ENCODE measurements at places on chromosomes 12 and 14.

DNA sequence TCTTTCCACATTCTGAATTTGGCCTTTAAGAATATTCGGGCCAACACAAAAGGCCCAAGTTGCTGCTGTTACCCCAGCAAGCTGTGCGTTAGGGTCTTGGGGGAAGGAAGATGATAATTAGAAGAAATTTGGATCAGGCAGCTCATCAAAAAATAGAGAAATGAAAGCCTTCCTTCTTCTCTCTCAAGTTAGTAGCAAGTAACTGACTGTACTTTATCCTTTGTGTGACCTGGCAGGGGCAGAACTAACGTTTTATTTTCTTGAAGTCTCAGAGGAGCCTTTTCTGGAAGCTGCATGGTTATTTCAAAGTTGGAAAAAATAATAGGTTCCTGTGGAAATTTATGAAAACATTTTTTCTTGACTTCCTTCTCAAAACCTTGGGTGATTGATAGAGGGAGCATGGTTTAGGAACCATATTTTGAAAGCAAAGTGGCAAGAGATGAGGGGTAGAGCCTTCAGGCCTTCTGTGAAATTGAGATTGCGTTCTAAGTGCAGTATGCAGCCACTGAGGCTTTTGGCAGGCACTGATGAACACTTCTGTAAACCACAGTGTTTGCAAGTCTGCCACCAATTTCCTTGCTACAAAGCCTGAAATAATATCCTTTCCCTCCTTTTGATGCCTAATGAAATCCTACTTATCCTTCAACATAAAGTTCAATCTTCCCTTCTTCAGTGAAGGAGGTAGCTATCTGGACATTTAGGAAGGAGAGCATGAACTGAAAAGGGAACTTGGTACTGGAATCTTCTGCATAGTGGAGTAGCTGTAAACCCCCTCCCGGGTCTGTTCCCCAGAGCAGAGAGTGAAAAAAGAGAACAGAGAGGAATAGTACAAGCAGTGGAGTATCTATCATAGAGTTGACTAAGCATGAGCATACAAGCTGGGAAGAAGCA, 123.2 kb downstream of the FGD4 start:
- DNase-seq = no peak

- DNase-seq = no peak
Observed at GRCh38 chr12:2833327-2833726, 1.5 kb downstream of the NRIP2 start.

GRCh38 chr12:93676408-93677194, 574 bp upstream of the CRADD start:
- DNase-seq = no peak

DNA sequence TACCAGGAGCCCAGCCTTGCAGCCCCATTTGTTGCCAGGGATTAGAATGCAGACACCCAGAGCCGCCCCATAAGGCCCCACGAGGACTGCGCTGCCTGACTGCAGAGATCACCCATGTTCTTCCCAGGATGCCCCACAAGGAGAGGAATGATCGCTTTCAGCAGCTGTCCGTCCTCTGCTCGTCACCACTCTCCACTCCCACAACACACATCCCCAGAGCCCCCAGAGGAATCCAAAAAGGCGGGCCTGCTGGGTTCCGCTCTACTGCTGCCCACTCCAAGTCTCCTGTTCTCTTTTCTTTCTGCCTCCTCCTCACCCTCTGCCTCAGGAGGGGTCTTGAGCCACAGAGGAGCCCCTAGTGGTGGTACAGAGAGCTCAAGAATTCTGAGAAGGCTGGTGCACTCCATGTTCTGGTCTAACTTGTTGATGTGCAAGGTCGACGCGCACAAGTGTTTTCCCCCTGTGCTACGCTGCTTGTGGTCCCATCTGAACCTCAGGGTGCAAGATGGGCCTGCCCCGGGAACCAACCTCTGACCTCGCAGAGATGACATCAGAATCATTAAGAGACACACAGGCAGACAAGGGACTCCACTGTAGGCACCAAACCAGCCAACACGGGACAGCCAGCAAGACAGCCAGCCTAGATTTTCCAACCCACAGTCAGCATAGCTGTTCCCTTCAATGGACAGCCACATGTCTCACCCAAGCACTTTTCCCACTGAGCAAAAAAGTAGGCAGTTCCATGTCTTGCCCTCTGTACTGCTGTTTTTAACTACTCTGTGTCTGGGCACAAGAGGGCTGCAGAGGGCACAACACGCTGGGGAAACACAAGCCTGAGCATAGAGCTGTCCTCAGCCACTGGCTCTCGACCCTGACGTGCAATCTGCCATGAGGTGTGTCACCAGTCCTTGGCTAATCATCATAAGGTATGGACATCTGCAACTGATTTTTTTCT, 29.9 kb downstream of the PXN start:
- no peak for DNase-seq

DNA sequence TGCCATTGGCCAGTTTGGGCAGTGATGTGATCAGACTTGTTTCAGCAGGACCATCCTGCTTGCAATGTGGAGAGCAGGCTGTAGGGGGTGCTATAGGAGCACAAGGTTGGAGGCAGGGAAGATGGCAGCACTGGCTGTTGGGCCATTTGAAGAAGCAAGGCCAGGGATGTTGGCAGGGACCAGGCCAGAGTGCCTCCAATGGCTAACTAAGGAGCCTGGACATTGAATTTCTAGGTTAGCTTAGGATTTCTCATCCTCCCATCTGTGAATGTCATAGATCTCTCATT, 23.5 kb downstream of the FGF23 start:
- DNase-seq = no peak

DNA sequence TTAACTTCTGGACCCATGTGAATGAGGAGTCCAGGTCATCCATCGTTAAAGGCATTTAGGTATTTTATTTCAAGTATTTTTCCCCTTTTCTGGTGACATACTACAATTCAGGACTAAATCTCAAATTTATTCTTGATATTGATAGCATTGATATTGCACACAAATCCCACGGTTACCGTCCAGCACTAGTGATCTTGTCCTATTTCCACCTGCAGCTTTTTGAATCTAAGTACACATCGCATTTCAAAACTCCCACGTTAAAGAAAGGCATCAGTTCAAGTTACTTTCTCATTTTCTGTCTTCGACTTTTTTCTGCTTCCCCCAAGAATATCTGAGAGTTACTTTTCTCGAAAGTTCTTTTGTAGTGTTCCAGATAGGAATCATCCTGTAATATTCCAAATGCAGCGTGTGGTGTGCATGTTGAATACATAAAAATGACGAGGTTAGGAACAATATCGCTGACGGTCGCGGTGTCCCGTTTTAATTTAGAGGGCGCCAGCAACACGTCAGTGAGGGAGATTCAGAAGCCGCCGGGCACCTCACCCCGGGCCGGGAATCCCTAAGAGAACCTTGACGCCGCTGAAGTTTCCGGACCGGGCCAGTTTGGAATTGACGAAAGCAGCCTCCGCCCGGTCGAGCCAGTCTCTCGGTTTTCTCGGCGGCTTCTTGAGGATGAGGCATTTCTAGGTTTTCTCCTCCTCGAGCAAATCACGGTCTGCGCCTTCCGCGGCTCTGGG, 569 bp upstream of the RGS6 start:
- no peak for DNase-seq

DNA sequence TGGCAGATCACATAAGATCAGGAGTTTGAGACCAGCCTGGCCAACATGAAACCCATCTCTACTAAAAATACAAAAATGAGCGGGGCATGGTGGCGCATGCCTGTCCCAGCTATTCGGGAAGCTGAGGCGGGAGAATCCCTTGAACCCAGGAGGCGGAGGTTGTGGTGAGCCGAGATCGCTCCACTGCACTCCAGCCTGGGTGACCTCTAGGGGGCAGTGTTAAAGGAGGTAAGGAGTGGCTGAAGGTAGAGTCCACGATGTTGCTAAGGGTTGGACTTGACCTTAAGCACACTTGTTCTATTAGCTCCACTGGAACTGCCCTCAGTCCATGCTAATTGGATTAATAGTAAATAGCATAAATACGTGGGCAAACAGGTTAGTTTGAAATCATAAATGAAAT, 62.4 kb upstream of the PSMC1 start:
- DNase-seq = no peak

- DNase-seq = no peak
Observed at GRCh38 chr14:54627540-54628363, 60.8 kb downstream of the SAMD4A start.

- DNase-seq = no peak
Observed at GRCh38 chr12:48486679-48487078, 4.4 kb downstream of the C12orf54 start.

- no peak for DNase-seq
Observed at GRCh38 chr12:26153421-26154154, 28.8 kb upstream of the BHLHE41 start.

DNA sequence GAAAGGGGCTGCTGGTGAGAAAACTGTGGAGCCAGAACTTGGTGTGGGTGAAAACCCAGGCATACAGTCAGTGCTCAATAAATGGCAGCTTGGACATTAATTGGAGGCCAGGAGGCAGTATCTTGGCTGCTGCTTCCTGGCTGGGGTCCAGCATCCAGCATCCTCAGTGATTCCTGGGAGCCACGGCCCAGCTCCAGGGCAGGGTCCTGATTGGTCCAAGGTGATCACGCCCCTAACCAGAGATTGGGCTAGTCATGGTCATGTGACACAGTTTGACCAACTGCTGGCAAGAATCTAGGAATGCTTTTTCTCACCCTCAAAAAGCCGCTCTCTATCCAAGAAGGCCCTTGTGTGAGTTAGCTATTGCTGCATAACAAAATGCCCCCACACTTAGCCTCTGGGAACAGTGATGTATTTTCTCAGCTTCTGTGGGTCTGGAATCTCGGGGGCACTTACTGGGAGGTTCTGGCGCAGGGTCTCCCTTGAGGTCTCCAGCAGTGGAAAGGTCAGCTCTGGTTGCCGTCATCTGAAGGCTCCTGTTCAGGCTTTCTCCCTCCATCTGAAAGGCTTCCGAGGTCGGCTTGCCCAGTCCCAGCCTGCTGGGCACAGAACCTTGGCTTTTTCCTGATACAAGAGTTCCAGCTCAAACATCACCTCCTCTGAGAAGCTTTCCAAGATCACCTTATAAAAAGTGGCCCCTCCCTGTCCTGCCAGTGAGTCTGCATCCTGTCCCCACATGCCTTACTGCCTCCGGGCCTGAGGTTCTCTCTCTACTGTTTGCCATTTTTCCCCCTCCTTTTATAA, 119.2 kb upstream of the NCOR2 start:
- no peak for DNase-seq

DNA sequence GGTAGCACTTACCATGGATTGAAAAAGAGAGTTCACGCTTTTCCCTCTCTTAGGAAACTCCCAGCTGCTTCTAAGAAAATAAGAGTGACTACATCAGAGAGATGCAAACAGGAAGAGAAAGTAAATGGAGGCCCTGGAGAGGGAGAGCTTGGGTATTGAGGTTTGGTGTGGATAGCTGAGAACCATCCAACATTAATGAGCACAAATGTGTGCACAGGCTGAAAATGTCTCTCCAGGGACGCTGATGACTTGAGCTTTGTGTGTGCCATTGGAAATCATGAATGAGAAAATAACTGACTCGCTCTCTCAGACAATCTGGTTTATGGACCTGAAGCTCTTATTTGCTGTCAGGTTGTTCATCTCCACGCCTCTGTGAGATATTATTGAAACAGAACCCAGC, 318.8 kb downstream of the NRXN3 start:
- no peak for DNase-seq

DNA sequence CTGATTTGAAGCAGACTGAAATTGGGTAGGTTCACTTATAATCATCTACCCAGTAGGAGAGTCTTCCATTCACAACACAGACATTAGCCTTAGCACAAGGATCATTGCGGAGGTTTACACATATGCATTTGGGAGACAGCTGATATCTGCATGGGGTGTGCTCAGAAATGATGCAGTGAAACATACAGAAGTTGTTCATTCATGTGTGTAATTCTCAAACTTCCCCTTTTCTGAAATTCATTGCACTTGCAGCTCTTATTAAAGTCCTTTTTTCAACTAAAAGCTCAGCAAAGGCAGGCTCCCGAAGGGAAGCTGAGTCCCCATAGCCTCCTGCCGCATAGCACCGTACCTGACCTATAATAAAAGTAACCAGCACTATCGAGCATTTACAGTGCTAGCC, 218.3 kb upstream of the CRY1 start:
- DNase-seq = no peak

- peak; percentile 25 for DNase-seq
Observed at GRCh38 chr14:21385188-21385904, 1.5 kb upstream of the SUPT16H start.

DNA sequence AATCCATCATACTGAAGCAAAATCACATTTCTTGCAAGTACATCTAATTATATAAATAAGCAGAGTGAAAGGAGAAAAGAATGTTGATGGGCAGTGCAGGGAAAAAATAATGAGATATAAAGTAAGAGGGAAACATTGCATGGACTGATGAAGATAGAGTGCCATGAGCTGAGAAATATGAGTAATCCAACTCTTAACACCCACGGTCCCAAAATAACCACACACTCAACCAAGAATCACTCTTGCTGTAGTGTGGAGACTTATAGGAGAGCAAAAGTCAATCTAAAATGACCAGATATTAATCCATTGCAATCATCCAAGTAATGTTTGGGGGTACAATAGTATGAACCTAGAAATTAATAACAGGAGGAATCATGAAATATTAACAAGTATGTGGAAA, 40.2 kb downstream of the MYF5 start:
- no peak for DNase-seq

DNA sequence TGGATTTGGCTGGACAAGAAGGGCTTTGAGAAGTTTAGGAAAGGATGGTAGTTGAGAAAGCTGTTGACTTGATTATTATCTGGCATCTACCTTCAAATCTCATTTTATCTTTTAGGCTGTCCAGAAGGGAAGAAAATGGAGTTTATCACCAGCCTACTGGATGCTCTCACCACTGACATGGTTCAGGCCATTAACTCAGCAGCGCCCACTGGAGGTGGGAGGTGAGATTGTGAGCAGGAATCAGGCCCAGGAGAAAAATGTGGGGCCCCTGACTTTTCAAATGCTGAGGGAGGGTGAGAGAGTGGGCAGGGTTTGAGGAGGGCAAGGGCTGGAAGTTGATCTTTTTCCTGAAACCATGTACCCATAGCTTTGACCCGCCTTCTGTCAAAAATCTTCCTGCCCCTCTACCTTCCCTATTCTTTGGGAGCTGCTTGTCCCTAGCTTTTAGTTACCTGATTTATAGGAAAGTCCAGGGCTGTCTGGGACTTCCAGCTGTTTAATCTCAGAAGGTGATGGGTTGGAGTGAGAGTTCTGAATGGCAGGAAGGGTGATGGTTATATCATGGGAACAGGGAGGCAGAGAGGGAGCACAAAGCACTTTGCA, 134.2 kb downstream of the SMOC1 start:
- DNase-seq = peak; percentile 33

GRCh38 chr12:6092784-6093722, 31.4 kb downstream of the VWF start:
- DNase-seq = no peak
